ENCODE measurements at places on chromosomes 7 and 10.

- DNase-seq = no peak
These were observed 29.7 kb downstream of the PARP12 start for GRCh38 chr7:140033036-140033435.

- no peak for DNase-seq
These were observed 28.0 kb upstream of the GNAI1 start for GRCh38 chr7:80106498-80107113.

DNA sequence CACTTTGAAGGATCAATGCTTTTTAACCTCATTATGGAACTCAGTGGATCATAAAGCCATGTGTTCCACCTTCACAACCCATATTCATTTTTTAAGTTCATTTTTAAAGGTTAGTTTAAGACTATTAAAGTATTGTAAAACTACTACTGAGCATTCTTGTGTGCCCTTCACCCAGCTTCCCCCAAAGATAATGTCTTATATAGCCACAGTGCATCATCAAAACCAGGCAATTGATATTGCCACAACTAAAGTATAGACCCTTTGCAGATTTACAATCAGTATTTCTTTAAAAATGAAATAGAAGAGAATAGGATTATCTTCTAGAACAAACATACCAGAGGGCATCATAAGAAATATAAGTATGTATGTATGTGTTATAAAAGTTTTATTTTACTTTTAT, 597.1 kb downstream of the CCSER2 start:
- no peak for DNase-seq

DNA sequence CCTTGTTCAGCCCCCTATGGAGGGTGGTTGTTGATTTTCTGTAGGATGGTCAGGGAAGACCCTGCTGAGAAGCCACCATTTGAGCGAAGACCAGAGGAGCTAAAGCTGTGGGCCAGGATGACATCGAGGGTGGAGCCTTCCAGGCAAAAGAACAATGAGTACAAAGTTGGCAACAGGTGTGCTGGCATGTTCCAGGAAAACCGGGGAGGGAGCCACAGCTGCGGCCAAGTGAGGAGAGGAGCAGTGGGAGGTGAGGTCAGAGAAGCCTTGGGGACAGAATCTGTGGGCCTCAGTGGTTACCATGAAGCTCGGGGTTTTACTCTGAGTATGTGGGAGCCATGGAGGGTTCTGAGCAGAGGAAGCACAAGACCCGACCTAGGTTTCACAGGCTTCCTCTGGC, 75.6 kb upstream of the ZNF479 start:
- no peak for DNase-seq

- no peak for DNase-seq
These were observed 169.4 kb downstream of the FGFR2 start for GRCh38 chr10:121428867-121429266.

GRCh38 chr10:59283456-59284091, 78.8 kb downstream of the FAM13C start:
- DNase-seq = peak; percentile 8

GRCh38 chr7:155090684-155091083, 20.6 kb downstream of the HTR5A start:
- DNase-seq = no peak

DNA sequence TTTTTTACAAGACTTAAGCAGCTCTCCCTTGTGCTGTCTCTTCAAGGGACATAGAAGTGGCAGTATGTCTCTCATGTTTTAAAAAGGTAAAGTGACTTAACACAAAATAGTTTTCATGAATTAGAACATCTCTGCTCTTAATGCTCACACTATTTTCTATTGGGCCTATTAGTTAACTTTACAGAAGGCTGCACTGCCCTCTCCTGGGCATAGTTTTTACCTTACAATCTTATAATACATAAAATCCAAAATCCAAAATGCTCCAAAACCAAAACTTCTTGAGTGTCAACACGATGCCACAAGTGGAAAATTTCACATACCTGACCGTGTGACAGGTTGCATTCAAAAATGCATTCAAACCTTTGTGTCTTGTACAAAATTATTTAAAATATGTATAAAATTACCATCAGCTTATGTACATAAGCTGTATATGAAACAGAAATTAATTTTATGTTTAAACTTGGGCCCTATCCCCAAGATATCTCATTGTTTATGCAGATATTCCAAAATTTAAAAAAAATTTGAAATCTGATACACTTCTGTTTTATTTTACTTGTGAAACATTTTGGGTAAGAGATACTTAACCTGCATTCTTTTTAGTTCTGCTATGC, 25.8 kb downstream of the TES start:
- no peak for DNase-seq

GRCh38 chr7:8190119-8190895, 71.7 kb downstream of the ICA1 start:
- DNase-seq = peak; percentile 23

DNA sequence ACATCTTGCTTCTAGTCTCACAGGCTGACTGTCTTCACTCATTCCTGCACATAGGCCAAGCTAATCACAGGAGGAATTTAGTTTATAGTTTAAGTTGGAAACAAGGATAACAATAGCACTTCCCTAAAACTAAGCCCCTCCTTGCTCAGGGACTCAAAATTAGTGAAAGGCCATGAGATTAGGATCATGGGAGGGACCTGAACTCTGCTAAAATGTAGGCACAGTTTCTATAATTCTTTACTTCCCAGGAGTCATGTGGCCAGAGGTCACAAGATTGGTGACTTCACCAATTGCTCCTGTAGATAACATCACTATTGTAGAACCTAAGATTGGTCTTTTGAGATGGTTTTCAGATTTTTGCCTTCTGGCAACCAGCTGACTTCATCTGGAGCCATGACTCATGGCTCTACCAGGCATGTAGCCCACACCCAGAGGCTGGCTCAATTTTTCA, 14.8 kb upstream of the UPP1 start:
- DNase-seq = no peak

GRCh38 chr7:49099587-49100326, 175.4 kb downstream of the CDC14C start:
- no peak for DNase-seq

DNA sequence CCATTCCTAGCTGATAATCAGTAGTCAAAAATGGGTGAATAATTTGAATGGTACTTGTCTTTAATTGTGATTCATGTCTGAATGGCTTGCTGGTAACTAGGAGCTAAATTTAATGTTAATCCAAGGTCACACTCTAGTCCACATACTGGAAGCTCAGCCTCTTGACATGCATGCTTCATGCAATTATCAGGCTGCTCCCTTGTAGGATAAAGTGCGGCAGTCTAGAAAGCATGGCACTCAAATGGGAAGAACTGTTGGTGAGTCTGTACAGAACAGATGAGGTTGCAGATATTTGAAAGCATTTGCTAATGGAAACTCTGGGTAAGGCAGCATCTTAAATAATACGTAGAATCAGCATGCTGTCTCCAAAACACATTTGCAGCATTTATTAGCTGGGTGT, 499.4 kb downstream of the AUTS2 start:
- DNase-seq = no peak

DNA sequence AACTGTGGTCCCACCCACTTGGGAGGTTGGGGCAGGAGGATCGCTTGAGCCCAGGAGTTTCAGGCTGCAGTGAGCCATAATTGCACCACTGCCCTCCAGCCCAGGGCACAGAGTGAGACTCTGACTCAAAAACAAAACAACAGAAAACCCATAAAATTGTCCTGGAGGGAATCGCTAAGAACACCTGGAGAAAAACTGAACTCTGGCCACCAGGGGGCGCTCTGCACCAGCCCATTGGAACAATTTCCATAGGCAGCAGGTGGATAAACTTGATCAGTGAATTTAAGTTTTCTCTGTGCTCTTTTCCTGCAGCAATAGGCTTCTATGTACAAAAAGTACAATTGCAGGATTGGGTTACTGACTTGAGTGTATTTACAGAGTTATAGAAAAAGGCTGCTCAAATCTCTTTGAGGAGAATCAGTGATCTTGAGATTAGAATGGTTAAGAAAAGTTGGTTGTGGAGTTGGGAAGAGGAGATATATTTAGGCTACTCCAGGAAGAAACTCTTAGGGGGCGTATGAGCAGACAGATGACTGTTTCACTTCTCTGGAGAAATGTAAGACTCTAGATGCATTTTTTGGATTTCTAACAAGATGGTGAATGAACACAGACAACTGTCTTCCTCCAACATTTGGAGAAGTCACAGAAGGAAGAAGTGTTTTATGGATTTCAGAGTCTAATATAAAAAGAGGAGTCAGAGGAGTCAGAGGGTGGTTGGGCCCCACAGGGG, 274.9 kb upstream of the GALNT17 start:
- peak; percentile 15 for DNase-seq

DNA sequence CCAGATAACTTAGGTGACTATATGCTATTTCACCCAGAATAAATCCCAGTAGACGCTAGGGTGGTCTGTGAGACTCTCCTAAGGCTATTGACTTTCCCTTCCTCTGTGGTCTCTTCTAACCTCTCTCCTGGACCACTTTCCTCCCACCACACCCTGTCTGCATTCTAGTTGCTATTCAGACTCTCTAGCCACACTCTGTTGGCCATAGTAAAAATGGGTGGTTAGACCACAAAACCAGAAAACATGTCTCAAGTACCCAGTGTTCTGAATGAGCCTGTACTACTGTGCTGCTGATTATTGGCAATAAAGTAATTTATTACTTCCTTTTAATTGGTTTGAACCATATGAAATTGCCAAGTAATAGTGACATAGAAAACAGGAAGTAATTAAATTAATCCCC, 240.8 kb downstream of the KIF20B start:
- DNase-seq = no peak

DNA sequence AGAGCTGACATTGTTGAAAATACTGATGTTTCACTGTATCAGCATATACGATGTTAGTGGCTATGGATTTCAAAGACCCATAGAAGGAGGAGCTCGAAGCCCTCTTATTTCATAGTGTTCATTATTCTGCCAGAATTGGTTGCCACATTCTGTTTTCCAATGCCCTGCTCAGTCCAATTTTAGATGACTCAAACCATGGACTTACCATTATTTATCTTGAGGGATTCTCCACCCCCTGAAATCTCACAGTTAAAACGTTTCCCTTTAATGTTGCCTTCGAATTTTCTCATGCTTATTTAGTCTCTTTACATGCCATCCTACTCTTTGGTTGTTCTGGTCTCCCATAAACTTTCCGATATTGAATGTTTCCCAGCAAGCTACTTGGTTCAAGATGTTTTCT, 264.5 kb downstream of the HDAC9 start:
- no peak for DNase-seq

DNA sequence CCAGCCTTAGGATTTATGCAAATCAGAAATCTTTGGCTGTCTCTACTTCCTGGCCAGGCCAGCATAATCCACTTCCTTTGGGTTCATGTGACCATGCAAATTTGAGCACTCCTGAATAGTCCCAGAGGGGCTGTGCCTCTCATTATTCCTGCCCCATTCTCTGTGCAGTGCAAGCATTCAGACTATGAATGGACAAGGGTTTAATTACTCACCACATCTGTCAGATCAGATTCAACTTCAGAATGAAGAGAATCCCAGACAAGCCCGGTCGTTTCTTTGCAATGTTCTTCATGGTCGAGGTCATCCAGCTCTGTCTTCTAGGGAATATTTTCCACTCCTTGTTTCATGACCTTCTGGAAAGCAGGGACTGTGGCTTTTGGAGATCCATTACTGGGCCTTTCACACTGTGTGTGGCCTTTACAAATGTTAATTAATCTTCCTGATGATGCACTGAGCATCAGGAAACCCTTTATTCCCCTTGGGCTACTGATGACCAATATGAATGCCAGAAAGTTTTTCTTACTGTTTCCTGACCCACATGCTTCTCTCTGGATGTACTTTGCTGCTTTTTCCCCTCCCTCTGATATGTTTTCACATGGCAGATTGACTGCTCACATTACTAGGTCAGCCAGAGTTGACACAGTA, 217.6 kb upstream of the TCF7L2 start:
- no peak for DNase-seq
